ENCODE measurements at places on chromosomes 13 and 19. TPM values are rescaled to one million over a fixed set of nuclear protein-coding genes. Genes with fewer than 3 reads are reported as not detected.

Gene LRRC8E
- total RNA-seq: 5.5 TPM

Gene FPR1
- not detected for total RNA-seq

Gene WDR88
- total RNA-seq: not detected

Gene GPC6
- total RNA-seq: 23.1 TPM

Gene CDX2
- not detected for total RNA-seq

Gene LINGO3
- not detected for total RNA-seq

Gene CYP2B6
- total RNA-seq: not detected

Gene KIR3DL1
- total RNA-seq: not detected

Gene MBD3
- total RNA-seq: 85.6 TPM

Gene CAMSAP3
- not detected for total RNA-seq

Gene ZNF229
- 11.9 TPM for total RNA-seq

Gene NLRP4
- total RNA-seq: not detected

Gene KLF1
- not detected for total RNA-seq

Gene WDR87
- total RNA-seq: not detected

Gene MEIS3
- total RNA-seq: 11.0 TPM

Gene AZU1
- not detected for total RNA-seq
